ENCODE measurements at places on chromosomes 5 and 9. TPM values are rescaled to one million over a fixed set of nuclear protein-coding genes. Genes with fewer than 3 reads are reported as not detected.

The KCNMB1 gene
- not detected for total RNA-seq

DNA sequence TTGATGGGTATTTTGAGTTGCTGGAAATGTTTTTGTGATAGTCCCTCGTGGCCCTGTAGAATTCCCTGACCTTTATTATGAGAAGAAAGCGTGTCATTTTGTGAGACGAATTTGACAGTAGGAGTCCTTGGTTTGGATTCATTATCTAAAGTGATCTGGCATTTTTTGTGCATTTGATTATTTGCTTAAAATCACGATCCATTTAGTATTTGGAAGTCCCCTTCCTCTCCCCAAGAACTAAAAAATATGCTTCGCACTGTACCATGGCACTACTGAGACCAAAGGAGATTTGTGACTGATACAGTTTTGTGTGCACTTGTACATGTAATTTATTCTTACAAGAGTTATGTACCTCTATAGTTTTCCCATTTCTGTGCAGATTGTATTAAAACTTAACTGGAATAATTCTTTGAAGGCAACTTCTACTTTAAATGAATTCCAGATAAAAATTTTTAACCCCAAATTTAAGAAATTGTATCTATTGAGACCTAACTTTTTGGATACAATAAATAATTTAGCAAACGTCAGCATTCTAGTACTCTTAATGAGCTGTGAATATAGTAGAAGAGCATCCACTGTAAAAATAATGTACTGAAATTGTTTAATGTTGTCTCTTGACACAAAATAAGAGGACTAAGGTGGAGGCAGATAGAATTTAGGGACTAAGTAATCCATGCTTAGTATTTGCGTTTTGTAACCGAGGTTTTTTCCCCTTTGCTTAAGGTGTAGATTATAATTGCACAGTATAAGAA, 2.1 kb downstream of the MAP3K1 start:
- DNase-seq, result no peak

DNA sequence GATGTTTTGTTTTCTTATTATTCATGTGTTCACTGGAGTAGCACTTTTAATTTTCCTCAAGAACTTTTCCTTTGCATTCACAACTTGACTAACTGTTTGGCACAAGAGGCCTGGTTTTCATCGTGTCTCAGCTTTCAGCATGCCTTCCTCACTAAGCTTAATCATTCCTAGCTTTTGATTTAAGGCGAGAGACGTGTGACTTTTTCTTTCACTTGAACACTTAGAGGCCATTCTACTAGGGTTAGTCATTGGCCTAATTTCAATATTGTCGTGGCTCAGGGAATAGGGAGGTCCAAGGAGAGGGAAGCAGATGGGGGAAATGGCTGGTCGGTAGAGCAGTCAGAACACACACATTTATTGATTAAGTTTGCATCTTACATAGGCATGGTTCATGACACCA, 94.0 kb downstream of the ZNF462 start:
- DNase-seq, result no peak

DNA sequence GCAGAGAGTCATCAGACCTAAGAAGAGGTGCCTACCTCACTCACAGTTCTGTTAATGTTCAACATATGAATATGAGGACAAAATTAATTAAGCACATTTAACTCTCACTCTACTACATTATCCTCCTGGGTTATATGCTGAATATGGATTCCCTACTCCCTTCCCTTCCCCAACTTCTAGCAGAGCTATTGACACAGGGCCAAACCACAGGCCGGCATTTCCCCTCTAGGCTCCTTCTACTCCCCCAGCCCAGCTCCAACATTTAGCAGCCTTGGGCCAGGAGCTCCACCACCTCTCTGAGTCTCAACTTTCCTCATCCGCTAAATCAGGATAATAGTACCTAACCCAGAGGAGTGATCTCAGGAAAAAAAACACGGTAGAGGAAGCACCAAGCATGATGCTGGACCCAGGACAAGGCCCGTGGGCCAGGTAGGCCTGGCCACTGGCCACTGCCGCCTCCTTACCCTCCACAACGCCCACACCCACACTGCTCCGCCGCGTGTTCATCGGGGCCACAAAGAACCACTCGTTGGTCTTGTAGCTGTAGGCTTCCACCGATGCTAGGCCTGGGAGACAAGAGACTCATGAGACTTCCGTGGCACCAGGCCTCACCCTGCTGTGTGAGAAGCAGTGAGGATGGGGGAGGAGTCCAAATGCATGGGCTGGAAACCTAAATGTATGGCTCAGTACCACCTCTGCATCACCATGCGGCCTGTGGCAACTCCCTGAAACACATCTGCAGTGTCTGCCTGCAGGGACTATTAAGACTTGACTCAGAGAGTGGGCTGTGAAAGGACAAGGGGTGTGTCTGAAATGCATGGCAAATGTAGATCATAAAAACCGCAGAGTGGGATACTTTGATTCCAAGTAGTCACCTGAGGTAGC, 98.8 kb downstream of the KLHL3 start:
- no peak for DNase-seq

DNA sequence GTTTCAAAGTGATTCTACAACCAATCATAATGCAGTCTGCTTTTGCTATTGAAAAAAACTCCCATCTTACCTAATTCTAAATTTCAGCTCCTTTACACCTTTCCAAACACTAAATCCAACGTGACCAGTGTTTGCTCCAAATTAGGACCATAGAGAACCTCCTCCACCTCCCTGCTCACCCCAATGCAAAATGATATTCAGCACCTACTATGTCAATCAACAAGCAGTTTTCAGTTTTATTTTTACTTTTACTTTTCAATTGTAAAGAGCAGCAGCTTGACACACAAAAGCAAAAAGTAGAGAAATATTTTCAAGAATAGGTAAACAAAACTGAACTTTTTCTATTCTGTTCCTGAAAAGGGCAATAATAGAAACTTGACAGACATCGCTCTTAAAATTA, 3.4 kb downstream of the FAM13B start:
- DNase-seq, result no peak

DNA sequence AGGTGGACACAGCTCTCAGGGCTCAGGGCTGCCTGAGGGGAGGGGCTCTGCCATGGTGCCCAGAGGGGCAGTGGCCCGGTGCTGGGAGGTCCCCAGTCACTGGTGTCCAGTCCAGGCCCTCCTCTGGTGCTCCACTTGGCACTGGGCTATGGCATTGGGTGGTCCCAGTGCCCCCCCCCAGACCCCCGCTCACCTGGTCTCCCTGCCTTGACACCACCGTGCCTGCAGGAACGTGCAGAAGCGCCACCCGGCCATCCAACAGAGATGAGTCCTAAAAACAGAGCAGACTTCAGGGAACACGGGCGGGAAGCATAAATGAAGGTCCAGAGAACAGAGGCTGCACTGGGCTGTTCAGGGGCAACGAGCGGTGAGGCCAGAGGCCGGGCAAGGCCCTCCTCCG, 42.3 kb upstream of the NSMF start:
- no peak for DNase-seq

DNA sequence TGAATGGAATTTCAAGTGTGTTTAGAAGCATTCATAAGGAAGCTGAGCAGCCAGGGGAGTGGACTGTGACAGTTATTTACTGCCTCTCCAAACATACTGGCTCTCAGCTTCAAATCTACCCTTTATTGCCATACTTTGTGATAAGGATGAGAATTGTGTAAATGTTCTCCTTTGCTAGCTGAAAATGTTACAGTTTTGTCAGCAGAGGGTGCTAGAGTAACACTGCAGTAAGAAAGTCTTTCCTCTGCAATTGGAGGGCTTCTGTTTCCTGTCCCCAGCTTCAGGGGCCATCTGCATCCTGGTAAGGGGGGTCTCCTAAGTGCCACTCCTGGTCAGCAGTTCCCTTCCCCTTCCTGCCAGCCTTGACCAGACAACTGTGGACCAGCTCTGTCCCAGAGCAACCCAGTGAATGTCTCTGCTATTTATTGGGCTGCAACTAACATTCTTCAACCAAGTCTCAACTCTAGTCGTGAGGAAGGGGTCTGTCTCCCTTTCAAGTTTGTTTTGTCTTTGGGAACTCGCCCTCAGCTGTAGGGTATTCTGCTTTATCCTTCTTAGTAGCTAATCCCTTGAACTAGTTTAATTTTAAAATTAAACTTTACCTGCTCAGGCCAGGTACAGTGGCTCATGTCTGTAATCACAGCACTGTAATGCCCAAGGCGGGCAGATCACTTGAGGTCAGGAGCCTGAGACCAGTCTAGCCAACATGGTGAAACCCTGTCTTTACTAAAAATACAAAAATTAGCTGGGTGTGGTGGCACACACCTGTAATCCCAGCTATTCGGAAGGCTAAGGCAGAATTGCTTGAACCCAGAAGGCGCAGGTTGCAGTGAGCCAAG, 45.3 kb downstream of the RAPGEF6 start:
- peak; percentile 47 for DNase-seq

The ZNF189 gene
- 9.9 TPM for total RNA-seq

- DNase-seq, result no peak
Measured at GRCh38 chr9:70392189-70392588, 22.3 kb downstream of the KLF9 start.

- DNase-seq, result no peak
Measured at GRCh38 chr9:96502539-96503373, 52.8 kb downstream of the HABP4 start.

GRCh38 chr9:26462213-26462612, 430.4 kb downstream of the CAAP1 start:
- no peak for DNase-seq

All from CD8-positive, alpha-beta memory T cell (primary cell).